ENCODE measurements at places on chromosomes 3 and 15.

DNA sequence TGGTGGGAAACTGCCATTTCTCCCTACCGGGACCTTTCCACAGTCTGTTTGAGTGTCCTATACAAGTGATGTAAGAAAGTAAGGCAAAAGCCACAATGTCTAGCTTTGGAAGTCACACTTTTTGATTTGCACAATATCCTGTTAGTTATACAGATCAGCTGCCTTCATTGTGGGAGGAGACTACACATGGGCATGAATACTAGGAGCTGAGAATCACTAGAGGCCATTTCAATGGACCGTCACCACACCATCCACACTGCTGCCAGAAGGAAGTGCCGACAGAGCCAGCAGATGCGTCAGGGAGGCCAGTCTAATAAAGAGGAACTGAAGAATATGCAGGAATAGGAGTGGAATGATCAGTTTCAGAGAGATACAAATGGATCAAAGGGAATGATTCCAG lies 65.8 kb downstream of the SCN11A start:
- DNase-seq: peak; percentile 0

DNA sequence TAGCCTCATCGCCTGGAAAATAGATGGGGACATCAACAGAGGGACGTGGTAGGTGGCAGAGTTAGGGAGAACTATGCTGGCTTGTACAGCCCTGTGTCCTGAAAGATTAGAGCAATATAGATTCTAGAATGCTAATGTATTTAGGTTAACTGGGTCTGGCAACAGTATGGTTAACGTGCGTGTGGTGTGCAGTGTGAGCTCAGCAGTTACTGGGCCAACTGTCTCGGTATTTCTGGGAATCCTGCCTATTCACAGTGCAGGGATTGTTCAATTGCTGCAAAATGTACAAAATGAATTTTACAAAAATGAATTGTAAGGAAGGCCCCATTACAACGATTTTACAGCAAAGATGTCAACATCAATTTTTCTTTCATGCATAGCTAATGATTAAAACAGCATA lies 20.6 kb downstream of the MEIS2 start:
- no peak for DNase-seq

GRCh38 chr3:153673853-153674252 lies 447.3 kb upstream of the ARHGEF26 start:
- DNase-seq: no peak

- DNase-seq: no peak
Measured at GRCh38 chr3:50255251-50255615, 13.7 kb upstream of the SEMA3B start.

DNA sequence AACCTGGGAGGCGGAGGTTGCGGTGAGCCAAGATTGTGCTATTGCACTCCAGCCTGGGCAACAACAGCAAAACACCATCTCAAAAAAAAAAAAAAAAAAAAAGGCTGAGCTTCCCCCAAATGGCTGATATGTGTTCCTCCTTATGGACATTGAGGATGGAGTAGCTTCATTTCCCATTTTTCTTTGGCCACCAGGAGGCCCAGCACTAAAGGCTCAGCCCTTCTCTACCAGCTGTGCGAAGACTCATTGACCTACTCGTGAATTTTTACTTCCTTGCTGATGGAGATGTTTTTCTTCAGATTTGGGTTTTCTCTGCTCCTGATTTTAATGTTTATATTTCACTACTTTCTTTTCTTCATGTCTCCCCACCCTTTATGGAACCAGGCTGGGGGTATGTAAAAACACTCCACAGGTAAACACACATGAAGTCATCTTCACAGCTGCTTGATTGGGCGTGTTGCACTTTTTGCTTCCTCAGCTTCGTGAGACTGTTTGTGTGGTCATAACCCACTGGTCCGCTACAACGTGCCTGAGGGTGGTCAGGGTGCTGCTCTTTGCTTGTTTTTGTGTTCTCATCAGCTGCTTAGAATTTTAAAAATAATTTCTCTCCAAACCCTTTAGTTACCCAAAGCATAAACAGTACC lies 13.5 kb downstream of the SEMA4B start:
- DNase-seq: no peak

DNA sequence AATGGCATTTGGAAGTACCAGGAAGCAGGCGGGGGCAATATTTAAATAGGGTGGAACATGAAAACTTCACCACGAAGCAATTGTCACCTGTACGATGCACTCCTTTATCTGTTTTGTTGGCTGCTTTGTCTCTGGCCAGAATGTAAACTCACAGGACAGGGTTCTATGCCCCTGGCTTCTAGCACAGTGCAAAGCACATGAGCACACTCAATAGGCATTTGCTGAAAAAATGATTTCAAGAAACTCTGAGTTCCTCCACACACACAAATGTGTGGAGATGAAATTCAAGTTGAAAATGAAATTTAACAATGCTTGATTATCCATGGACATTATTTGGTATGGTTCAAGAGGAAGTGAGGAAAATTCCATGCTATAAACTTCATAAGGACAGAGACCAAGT lies 229.6 kb upstream of the FEZF2 start:
- no peak for DNase-seq

GRCh38 chr3:142641504-142641903 lies 45.3 kb downstream of the PLS1 start:
- peak; percentile 14 for DNase-seq

DNA sequence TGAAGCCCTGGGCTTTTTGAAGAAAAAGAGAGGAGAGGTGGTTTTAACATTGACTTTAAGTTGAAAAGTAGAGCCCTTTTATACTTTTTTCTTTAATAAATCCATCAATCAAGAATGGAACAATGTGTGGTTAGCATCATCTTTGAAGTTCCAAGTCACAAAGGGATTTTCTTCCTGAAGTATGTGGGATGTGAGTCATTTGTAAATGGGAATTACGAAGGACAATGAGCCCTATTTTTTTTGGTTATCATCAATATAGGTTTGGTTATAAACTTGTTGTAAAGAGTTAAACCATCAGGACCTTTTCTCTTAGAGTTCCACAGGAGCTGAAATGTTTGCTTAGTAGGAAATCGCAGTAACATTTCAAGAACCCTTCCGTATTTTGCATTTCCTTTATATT lies 38.3 kb downstream of the PIK3CA start:
- no peak for DNase-seq

DNA sequence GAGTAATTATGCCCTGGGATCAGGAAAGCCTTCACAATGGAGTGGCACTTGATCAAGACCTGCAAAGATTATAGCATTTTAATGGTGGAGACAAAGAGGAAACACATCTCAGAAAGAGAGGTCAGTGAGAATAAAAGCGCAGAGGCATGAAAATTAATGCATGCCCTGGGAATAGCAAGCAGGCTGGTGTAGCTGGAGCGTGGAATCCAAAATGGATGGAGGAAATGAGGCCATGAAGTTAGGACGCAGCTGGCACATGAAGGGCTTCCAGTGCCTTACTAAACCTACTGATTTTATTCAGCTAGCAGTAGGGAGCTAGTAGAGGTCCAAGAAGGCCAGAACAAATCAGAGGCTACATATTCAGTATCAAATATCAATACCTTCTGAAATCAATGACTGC lies 38.1 kb downstream of the TMEM212 start:
- no peak for DNase-seq

DNA sequence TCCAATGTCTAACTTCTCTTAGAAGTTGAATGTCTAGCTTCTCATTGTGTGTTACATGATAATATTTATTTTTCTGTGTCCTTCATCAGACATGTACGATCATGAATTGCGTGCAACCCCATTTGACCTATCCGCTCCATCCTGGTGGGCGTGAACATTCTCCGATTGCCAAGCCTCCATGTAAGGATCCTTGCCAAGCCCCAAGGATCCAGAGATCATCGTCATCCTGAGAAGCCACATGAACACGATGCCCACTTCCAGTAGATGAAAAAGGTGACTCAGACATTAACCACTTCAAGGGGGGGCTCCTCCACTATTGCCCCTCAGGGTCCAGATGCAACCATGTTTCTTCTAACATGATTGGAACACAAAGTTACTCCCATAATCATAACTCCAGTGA lies 25.5 kb upstream of the KNG1 start:
- no peak for DNase-seq

DNA sequence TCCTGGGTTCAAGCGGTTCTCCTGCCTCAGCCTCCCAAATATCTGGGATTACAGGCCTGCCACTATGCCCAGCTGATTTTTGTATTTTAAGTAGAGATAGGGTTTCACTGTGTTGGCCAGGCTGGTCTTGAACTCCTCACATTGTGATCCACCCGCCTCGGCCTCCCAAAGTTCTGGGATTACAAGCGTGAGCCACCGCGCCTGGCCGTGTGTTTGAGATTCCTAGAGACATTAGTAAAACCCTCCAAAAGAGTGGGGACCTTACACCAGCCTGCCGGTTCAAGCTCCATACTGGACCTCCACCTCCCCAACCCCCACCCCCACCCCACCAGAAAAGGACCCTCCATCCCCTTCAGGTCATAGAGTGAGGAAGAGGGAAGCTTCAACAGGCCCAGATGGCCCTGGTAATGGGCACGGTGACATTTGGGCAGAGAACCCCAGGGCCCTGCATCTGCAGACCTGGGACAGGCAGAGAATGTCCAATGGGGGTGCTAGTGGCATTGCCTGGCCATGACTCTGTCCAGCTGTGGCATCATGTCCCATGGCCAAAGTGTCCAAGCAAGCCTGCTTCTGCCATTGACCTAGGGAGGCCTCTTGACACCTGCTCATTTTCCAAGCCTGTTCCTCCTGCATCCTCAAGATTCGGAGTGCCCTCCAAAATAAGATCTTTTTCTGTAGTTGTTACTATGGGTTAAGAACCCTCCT lies 108.9 kb upstream of the KLF13 start:
- DNase-seq: no peak

DNA sequence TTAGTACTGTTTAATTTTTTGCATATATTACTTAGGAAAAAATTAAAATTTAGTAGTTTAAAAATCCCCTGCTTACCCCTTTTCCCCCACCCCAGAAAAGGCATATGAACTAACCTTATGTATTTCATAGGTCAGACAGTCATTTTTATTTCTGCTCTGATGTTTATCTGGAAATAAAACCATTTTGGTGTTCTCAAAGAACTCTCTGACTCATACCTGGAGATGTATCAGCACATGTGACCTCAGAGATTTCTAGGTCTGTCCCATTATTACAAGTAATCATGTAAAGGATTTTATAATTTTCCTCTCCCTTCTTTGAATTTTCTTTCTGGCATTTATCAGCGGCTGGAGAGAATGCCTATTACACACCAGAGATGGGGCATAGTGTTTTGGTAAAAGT lies 14.1 kb upstream of the CCR8 start:
- no peak for DNase-seq

DNA sequence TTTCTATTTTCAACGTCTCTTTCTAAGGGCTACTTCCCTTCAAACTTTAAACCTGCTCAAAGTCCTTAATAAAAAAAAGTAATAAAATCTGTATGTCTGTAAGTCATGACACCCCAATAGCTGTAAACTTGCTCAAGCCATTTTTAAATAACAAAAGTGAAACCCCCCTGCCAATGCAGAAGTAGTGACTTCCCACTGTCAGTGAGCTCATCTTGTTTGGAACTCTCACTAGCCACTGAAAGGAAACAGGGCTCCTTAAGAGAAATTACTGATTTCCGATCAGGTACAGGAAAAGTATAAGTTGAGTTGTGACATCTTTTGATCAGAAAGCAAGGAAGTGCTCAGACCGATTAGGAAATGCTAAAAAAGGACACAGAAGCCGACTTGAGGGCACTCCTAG lies 27.6 kb upstream of the GPR171 start:
- peak; percentile 54 for DNase-seq

DNA sequence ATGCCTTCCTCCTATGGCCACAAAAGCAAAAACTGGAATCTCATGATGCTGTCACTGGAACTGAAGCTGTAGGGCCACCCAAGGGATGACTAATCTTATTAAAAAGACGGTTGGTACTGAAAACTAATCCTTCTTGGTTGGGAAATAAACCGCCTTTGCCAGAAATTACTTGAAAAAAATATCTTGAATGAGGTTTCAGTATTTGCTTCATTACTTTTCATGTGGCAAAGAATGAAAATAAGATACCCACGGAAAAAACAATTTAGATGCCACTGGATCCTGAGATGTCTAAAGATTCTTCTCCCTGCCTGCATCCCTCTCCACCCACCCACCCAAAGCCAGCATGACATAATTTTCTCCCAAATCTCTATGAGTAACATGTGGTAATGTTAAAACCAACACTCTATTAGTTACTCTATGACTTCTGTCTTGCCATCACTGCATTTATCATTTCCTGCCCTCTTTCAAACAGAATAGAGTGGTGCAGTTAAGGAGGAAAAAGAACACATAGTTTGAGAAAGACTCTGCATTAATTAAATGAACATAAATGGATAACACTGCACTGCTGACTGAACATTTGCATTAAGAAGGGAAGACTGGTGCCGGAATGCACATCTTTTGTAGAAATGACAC lies 111.8 kb upstream of the DPH6 start:
- no peak for DNase-seq

DNA sequence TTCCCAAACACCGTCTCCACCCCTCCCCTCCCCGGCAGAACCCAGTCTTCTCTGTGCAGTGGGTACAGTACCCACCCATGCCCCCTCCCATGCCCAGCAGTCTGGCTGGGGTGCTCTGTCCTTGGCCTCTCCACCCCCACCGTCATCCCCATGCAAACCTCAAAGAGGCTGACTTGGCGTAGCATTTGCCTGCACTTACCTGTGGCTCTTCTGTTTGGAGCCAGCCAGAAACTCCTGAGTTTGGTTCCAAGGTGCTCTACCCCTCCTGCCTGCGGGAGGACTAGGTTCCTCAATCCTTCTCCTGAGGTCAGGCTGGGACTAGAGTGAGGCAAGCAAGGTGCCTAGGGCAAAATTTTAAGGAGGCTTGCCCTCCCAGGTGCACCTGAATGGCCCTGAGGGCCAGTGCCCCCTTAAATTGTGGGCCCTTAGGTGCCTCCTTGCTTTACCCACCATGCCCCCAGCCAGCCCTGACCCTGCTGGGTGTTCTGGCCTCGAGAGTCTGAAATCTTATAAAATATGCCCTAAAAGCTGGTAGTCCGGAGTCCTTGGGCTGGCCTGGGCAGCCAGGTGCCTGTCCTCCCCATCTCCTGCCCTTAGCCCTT lies 47.1 kb upstream of the C15orf39 start:
- no peak for DNase-seq

- DNase-seq: no peak
Measured at GRCh38 chr15:41993472-41994170, 21.3 kb upstream of the EHD4 start.

- no peak for DNase-seq
Measured at GRCh38 chr15:80455051-80455648, 51.0 kb downstream of the ARNT2 start.

DNA sequence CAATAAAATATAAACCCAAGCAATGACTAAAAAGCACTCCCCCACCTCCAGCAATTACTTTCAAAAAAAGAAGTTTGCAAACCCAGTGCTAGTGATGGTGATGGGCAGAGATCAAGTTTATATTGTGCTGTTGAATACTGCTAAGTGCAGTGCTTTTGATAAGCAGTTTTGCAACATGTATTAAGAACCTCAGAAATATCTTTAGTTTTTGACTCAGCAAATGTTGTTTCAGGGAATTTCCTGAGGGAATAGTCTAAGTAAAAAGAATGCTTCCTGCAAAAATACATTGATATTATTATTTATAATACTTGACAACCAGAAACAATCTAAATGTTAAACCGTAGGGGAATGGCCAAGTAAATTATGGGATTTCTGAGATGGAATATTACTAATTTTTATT lies 69.3 kb downstream of the ADAMTSL3 start:
- DNase-seq: no peak

- no peak for DNase-seq
Measured at GRCh38 chr3:191792580-191792979, 331.6 kb downstream of the PYDC2 start.

Measured in Kasumi-1 (cell line).